ENCODE measurements at places on chromosomes 7 and 10.
A peak's percentile ranks its signal among the peaks of the same experiment; 100 is the strongest.

- no peak for DNase-seq
Observed at GRCh38 chr10:126939706-126940105, 34.5 kb downstream of the DOCK1 start.

GRCh38 chr7:138066954-138067394, 9.3 kb upstream of the AKR1D1 start:
- DNase-seq: no peak

- no peak for DNase-seq
Observed at GRCh38 chr10:97320480-97321031, 1.5 kb downstream of the FRAT1 start.

- peak; percentile 80 for DNase-seq
Observed at GRCh38 chr7:100556541-100556940, 17.2 kb downstream of the SAP25 start.

DNA sequence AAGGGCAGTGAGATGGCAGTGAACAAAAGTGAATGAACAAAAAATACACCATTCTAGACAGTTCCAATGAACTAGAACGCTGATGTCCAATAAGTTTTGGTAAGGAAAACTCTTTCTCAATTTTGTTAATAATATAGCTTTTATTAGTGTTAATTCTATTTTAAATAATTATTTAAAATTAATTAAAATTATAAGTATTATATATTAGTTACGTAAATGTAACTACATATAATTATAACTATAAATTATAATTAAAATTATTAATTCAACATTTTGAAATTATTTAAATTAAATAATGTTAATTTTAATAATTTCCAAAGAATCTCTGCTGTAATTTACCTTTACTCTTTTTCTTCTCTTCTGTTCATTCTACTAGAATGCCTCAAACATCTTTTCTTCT, 5.4 kb downstream of the SRI start:
- no peak for DNase-seq

DNA sequence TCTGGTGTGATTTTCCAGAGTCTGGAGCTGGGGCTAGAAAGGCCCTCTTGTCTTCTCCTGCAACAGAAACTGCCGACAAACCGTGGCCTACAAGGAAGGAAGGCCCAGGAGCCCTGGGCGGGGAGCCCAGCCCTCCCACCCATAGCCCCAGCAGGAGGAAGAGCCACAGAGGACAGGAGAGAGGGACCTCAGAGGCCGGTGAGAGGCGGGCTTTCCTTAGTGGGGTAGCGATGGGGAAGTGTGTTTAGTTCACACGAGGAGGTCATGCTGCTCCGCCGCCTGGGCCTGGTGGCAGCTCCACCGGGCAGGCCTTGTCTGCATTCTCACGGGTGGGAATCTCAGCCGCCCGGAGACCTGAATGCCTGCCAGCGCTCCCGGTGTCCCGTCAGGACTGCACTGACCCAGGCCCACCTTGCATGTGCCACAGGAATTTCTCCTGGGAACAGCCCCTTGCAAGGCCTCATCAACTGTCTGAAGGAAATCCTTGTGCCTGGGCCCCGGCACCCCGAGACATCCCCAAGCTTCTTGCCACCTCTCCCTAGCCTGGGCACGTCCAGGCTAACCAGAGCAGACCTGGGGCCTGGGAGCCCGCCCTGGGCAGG, 50.9 kb downstream of the ZNF467 start:
- DNase-seq: no peak

GRCh38 chr7:112511451-112512202, 30.8 kb downstream of the LSMEM1 start:
- no peak for DNase-seq

GRCh38 chr7:100053215-100053614, 3.6 kb downstream of the ZSCAN21 start:
- no peak for DNase-seq

DNA sequence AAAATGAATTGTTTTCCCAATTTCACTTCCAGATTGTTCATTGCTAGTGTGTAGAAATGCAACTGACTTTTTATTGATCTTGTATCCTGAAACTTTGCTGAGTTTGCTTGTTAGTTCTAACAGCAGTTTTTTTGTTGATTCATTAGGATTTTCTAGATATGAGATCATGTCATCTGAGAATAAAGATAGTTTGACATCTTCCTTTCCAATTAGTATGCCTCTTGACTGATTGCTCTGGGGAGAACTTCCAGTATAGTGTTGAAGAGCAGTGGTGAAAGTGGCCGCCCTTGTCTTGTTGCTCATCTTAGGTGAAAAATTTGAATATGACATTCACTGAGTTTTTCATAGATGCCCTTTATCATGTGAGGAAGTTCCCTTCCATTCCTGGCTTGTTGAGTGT, 11.9 kb upstream of the SUN1 start:
- no peak for DNase-seq

GRCh38 chr10:88526501-88527105, 56.5 kb downstream of the RNLS start:
- DNase-seq: no peak

DNA sequence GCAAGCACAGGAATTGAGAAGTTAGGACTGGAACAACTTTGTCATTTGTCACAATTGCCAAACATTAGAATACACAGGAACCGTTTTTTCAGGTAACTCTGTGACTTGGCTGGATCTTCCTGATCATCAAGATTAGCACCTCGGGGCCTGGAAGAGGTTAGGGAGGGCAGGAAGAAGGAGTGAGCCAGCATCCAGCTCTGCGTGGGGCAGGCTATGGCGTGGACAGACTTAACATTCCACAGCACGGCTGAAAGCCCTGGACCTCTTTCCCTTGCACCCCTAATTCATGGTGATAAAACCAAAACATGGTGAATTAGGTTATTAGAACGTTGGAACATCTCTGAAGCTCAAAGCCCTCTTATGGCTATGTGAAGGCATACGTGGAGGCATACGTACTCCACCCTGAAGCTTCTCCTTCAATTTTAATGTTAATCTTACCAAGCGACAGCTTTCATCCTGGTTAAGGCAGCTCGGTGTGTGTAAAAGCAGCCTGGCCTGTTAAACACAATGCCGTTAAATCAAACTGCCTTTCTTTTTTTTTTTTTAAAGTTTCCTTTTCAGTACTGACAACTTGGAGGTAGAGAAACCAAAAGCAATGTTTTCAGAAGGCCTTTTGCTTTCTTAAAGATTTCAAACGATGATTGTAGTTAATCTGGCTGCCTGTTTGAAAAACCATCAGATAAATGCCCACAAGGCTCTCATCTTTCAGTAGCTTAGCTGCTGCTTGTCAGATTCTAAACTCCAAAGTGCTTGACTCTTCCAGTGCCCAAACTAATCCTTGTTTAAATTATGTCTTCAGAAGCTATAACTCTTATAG, 4.5 kb downstream of the GRK5 start:
- no peak for DNase-seq

- DNase-seq: no peak
Observed at GRCh38 chr7:73328696-73329095, 735 bp downstream of the FKBP6 start.

DNA sequence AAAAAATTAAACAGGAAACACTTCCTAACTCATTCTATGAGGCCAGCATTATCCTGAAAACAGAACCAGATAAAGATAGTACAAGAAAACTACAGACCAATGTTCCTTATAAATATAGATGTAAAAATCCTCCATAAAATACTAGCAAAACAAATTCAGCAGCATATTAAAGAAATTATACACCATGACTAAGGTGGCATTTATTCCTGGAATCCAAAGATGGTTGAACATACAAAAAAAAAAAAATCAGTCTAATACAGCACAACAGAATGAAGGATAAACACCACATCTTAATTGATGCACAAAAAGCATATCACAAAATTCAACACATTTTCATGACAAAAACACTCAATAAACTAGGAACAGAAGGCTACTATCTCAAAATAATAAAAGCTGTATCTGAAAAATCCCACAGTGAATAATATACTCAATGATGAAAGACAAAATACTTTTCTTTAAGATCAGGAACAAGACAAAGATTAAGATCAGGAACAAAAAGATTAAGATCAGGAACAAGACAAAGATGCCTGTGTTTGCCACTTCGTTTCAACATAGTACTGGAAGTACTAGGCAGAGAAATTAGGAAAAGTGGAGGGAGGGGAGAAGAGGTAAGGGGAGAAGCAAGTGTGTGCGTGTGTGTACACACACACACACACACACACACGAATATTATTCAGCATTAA, 95.6 kb downstream of the SNX13 start:
- no peak for DNase-seq

- peak; percentile 38 for DNase-seq
Observed at GRCh38 chr7:23679898-23680413, at the start of gene FAM221A. FAM221A (plus strand) TSS chr7:23680199; CDS start chr7:23680219, 20 bp downstream.

GRCh38 chr10:59362959-59363381, 621 bp upstream of the FAM13C start:
- no peak for DNase-seq

- DNase-seq: no peak
Observed at GRCh38 chr10:79056736-79057391, 11.9 kb upstream of the ZMIZ1 start.

GRCh38 chr7:70739646-70740210, 392.2 kb upstream of the GALNT17 start:
- no peak for DNase-seq

- no peak for DNase-seq
Observed at GRCh38 chr7:100017300-100017699, 1.9 kb downstream of the ZKSCAN1 start.

GRCh38 chr7:2483494-2483893, 7.3 kb upstream of the GRIFIN start:
- DNase-seq: no peak

DNA sequence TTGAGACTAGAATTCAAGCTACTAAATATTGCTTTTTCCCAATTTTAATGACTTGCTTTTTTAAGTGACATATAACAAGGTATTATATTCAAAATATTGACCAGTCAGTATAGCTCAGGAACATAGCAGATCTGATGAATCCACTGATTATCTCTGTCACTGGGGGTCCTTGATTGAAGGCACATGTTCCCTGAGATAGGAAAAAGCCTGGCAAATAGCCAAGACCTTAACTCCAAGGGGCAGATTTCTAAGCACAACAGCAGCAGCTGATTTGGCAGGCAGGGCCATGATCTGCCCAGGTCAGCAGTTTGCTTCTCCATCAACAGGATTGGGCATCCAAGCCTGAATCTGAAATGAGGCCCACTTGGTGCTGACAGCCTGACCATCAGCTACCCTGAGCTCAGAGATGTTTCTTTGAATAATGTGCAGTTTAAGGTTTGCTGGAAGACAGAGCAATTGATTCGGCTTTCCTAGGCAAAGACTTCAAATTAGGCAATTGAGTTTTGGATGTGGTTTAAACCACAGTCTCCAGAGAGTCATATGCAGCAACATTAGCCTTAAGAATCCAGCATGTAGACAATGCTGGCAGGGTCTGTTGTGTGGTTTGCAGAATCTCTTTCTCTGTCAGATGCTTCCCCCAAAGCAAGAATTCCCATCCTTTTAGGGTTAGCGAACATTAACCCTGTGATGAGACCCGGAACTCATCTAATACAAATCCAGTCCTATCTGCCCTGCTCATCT, 352.6 kb downstream of the ADRA2A start:
- peak; percentile 78 for DNase-seq

DNA sequence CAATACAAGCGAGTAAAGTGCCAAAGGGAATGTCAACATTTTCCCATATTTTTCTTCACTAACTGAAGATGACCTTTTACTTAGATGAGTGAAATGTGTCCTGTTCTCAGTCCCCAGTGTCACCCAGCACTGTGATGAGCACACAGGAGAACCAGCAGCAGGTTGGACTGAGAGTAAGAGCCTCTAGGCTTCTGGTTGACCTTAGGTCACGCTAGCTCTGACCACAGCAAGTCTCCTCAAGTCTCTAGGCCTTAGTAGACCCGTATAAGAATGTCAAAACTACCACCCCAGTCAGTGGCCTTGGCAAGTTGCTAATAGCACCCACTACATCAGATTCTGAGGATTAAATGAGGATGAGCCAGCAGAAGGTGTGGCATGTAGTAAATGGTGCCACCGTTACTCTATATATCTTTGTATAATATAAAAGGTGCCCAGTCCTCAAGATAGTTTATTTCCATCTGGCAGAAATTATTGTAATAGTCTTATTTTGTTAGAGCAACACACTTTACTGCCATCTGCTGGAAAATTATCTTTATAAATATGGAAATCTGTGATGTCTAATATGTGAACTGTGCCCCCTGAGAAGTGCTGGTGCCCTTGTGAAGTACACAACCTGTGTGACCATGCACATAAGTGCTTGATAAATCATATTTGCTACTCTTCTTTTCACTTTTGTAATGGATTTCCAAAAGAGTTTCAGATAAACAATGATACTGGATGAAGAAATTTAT, 75.7 kb downstream of the SPAG6 start:
- no peak for DNase-seq

- no peak for DNase-seq
Observed at GRCh38 chr7:112060625-112061024, 145.6 kb downstream of the DOCK4 start.

- no peak for DNase-seq
Observed at GRCh38 chr7:137846549-137846826, 286 bp downstream of the DGKI start.

- peak; percentile 53 for DNase-seq
Observed at GRCh38 chr7:70177166-70177565, 578.9 kb downstream of the AUTS2 start.

DNA sequence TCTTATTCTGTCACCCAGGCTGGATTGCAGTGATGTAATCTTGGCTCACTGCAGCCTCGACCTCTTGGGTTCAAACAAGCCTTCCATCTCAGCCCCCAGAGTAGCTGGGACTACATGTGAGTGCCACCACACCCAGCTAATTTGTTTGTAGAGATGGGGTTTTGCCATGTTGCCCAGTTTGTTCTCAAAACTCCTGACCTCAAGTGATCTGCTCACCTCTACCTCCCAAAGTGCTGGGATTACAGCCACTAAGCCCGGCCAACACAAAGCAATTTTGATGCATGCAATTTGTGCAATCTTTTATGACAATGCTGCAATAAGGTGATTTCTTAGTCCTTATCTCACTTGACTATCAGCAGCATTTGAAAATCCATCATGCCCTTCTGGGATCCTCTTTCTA, 333.1 kb downstream of the FRMD4A start:
- no peak for DNase-seq

GRCh38 chr10:128169811-128170379, 43.7 kb upstream of the MKI67 start:
- DNase-seq: no peak

DNA sequence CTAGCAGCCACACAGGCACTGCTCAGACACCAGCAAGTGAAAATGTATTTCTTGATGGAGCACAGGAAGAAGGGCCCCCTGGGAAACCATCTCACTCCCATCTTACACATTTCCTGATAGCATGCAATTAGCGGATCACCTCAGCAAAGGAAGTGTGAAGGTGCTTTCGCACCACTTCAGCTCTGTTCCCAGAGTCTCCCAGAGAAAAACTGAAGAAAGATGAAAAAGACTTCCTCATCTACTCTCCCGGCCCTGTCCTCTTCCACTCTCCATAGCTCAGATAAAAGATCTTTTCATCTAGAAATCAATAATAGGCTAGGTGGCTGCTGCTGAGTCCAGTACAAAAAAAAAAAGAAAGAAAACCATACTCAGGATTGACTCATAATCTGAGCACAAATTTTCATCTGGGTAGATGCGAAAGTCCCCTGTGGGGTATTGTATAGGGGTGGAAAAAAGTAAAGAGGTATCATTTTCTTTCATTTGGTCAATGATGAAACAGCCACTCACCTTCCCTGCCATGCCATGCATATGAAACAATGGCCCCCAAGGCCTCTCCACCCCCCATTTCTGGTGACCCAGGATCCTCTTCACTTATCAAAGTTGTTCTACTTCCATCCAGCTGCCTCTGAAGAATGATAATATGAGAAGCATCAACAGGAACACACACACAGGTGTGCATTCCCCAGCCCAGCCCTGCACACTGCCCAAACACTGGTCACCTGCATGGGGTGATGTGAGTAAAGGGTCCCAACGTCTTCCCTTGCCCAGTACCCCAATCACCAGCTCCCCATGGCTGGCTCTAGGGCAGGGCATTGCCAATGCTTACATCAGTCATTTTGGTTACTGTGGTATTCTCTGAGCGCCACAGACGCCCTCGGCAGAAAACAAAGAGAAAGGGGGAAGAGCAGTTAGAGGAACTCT, 48.8 kb upstream of the DGKI start:
- DNase-seq: no peak
